ENCODE measurements at places on chromosomes 2 and 18.

- DNase-seq = no peak
These were observed 96.2 kb upstream of the EPAS1 start for GRCh38 chr2:46200861-46201605.

DNA sequence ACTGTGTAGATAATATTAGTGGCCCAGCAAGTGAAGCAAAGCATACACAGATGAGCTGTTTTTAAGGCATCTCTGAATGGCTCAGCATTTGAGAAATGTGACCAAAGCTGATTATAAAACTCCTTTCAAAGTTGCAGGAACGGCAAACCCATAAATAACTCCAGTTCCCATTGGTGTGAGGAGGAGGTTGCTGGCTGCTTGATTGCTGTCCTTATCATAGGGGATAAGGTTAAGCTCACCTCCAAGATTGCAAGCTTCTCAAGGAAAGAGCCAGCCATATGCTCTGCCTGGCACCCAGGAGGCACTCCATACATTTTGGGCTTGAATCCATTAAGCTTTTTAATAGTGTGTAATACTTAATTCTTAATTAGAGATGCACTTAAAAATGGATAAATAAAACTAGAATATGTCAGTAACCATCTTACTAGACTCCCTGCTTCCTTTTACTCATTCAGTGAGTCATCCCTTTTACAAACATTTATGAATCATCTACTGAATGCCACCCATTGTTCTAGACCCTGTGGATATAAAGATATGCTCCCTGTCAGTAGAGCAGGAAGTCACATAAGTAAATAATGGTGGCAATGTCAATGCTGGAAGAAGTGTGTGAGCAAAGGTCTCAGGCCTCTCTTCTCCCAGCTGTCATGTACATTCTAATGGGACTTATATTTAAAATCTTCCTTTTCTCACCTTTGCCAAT is 99.3 kb downstream of the SPATS2L start:
- no peak for DNase-seq

DNA sequence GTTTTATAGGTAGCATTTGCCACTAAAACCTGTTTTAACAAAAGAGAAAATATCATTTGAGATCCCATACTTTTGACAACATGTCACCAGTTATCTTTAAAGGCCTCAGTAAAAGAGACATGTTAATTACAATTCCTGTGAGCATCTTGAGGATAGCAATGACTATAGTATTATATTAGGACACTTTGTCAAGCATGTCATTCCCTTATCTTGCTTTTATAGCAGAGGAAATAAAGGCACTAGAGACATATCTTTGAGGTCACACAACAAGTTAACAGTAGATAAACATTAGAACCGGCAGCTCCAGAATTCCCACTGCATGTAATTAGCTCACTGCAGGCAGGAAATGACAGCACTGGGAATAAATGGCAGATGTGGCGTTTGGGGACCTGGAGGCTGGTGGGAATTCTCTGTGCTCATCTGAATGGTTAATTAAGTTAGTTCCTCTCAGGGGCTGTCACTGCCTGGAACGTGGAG is 25.9 kb downstream of the LYPD6B start:
- no peak for DNase-seq

GRCh38 chr18:57621246-57621604 is 411 bp downstream of the NARS1 start:
- no peak for DNase-seq

GRCh38 chr2:134676960-134677359 is 41.8 kb downstream of the TMEM163 start:
- DNase-seq = no peak

GRCh38 chr2:70905443-70906421 is 30.0 kb upstream of the ATP6V1B1 start:
- DNase-seq = no peak

GRCh38 chr2:128145651-128146050 is 54.7 kb downstream of the UGGT1 start:
- no peak for DNase-seq

DNA sequence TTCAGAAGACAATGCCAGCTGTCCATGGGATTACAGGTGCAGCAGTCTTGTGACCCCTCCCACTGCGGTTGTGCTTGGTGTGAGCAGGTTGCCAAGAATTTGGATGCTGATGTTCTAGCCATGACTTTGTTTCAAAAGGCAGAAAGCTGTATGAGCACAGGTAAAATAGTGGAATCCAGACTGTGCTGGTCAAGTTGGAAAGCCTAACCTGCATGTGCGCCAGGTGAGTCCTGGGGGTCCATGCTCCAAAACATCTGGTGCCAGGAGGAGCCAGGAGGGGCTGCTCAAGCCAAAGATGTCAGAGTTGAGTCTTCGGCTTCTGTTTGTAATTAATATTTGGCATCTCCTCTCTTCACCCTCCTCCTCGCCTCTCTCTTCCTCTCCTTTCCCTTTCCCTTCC is 330.1 kb downstream of the MYCN start:
- no peak for DNase-seq

GRCh38 chr18:44246001-44246400 is 434.7 kb upstream of the SETBP1 start:
- no peak for DNase-seq

- DNase-seq = no peak
These were observed 39.8 kb upstream of the SNED1 start for GRCh38 chr2:240958366-240959213.

- DNase-seq = no peak
These were observed 56.2 kb downstream of the EMILIN2 start for GRCh38 chr18:2903006-2903405.

- DNase-seq = no peak
These were observed 2.1 kb downstream of the PROKR1 start for GRCh38 chr2:68645523-68645922.

- no peak for DNase-seq
These were observed 22.8 kb downstream of the SNORC start for GRCh38 chr2:232892843-232893242.

DNA sequence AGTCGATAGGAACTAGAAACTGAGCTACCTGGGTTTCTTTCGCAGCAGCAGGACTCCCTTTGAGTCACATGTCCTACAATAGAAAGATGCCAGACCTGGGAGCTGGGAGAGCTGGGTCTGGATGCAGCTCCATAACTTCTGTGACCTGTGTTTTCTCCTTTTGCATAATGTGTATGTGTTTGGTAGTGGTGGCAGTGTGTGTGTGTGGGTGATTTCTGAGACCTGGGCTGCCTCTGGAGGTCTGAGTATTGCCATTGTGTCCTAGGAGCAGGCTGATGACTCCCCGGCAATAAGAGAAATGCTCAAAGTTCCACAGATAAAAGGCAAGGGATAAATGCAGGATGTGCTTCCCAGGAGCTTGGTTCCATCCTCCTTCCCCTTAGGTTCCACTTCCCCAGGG is 6.4 kb downstream of the WNT10A start:
- no peak for DNase-seq

DNA sequence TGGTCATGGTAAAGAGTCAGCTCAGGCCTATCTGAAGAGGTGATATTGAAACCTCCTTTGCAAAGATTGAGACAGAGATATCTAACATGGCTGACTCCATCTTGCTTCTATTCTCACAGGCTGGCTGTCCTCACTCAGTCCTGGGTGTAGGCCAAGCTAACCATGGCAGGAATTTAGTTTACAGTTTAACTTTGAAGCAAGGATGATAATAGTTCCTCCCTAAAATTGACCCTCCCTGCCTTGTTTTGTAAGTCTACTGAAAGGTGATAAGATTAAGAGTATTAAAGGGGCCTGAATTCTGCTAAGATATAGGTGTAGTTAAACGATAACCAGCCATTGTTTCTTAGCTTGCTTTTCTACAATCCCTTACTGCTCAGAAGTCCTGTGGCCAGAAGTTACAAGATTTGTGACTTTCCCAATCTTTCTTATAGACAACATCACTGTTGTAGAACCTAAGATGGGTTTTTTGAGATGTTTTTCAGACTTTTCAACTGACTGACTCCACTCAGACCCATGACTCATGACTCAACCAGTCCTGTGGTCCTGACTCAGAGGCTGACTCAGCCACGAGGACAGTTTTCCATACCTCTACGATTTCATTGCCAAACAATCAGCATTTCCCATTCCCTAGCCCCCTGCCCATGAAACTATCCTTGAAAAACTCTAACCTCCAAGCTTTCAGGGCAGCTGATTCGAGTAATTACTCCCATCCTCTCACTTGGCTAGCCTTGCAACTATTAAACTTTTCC is 195.7 kb upstream of the SESTD1 start:
- DNase-seq = no peak

- DNase-seq = no peak
These were observed 190.4 kb downstream of the NCK2 start for GRCh38 chr2:105935063-105935462.

DNA sequence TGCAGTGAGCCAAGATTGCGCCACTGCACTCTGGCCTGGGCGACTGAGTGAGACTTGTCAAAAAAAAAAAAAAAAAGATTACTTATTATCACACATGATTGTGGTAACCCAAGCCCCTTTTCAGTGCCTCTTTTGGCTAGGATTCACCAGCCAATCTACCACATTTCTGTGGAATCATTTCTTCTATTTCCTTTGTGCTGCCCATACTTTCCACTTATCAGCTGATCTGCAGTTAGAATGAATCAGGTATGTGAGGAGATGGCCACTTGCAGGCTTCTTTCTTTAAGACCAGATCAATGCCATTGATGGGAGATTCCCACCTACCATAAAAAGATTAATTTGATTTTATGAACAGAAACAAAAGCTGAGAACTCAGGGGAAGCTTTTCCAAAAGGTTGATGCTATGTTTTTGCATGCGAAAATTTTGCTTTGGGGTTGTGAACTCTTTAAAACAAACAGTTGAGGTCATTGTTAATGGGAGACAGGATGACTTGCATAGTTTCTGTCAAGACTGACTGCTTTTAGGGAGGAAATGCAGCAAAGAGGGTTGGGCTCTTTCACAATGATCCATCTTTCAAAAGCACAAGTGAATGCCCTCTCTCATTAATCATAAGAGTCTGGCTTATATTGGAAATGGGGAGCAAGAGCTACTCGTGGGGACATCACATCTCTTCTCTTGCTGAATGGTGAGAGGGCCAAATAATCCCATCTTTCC is 66.9 kb upstream of the CYP26B1 start:
- DNase-seq = no peak

GRCh38 chr18:41576643-41577042 is 378.4 kb upstream of the PIK3C3 start:
- DNase-seq = no peak

GRCh38 chr2:221600388-221600787 is 28.3 kb upstream of the EPHA4 start:
- DNase-seq = no peak

GRCh38 chr18:74331404-74331803 is 15.8 kb downstream of the C18orf63 start:
- DNase-seq = no peak

DNA sequence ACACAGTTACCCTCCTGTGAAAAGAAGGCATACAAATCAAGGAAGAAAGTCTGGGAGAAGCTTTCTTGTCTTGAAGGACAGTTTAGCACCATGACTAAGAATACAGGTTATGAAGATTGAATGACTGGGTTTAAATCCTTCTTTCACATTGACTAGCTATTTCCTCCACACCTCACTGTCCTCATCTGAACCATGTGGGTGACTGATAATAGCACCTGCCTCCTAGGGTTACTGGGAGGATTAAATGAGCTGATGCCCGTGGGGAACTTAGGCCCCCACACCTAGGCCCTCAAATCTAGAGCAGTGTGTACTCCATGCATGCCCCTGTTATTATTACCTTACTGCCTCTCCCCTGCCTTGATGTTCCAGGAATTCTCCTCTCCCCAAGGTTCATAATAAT is 202.9 kb downstream of the FBXO15 start:
- DNase-seq = no peak

- DNase-seq = no peak
These were observed 322.0 kb downstream of the RND3 start for GRCh38 chr2:150165442-150165841.

GRCh38 chr2:213227458-213227857 is 56.8 kb upstream of the SPAG16 start:
- DNase-seq = no peak

GRCh38 chr18:79760881-79761280 is 36.9 kb upstream of the KCNG2 start:
- no peak for DNase-seq

GRCh38 chr2:234967870-234968208 is 16.0 kb downstream of the SH3BP4 start:
- no peak for DNase-seq

- DNase-seq = no peak
These were observed 321.9 kb downstream of the CELF4 start for GRCh38 chr18:37243741-37244140.

- DNase-seq = no peak
These were observed 209.2 kb upstream of the SMAD2 start for GRCh38 chr18:48139431-48140347.

GRCh38 chr2:232030229-232030628 is 68.7 kb downstream of the DIS3L2 start:
- no peak for DNase-seq

DNA sequence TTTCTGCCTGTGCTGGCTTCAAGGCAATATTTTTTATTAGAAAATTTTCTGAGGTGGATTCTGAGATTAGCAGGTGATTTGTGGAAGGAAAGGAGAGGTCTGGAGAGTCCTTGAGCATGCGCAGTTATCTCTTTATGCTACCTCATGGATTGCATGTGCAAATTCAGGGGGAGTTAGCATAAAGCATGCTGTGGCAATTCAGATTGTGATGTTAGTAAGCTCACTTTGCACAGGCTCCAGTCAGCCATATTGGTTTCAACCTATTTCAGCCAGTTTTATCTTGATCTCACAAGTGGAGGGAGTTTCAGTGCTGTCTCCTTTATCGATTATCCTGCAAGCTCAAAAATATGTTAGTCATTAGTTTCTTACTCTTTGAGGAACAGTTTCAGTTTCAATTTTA is 2012.3 kb upstream of the PIK3C3 start:
- no peak for DNase-seq

- DNase-seq = no peak
These were observed 68.4 kb upstream of the MCFD2 start for GRCh38 chr2:46984040-46984439.

GRCh38 chr18:33184958-33185357 is 255.6 kb downstream of the CCDC178 start:
- no peak for DNase-seq

GRCh38 chr2:231452799-231453508 is 11.3 kb downstream of the NCL start:
- no peak for DNase-seq

DNA sequence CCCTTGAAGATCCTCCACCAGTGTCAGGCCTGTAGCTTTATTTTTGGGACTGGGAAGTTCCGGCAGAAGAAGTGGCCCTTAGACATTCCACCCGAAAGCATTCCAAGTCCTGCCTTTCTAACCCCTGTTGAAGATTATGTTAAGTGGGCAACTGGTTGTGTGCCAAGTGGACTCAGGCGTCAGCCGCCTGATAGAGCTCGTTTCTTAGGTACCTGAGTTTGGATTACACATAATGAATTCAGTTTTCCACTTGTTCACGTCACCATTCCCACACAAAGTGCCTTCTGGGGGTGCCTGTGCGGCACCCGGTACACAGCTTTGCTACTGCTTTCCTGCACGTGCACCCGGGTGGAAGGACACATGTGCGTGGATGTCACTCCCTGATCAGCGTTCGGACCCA is 156.5 kb downstream of the PTGR3 start:
- no peak for DNase-seq
